Skeletal muscle tissue (tissue), 5 donors: ENCODE measurements at places on chromosomes 16 and 17. TPM values are rescaled to one million over a fixed set of nuclear protein-coding genes. Genes with fewer than 3 reads are reported as not detected.

Gene HES7
- total RNA-seq = under 0.01 TPM

Gene FAM171A2
- 38.6 TPM for total RNA-seq

Gene KRTAP2-3
- total RNA-seq = not detected

Gene ITGAD
- under 0.01 TPM for total RNA-seq

Gene PDIA2
- under 0.01 TPM for total RNA-seq

Gene FN3K
- 4.7 TPM for total RNA-seq

Gene DOC2A
- total RNA-seq = 0.52 TPM

Gene TBC1D3K
- not detected for total RNA-seq

Gene SCN4A
- 32.9 TPM for total RNA-seq

Gene KIF18B
- total RNA-seq = 1.0 TPM

Gene TNFSF12
- 4.7 TPM for total RNA-seq

Gene ARHGAP44
- 3.7 TPM for total RNA-seq

Gene MEFV
- 0.52 TPM for total RNA-seq

Gene CSH2
- not detected for total RNA-seq

Gene SCARF1
- 5.7 TPM for total RNA-seq

Gene EPX
- total RNA-seq = 0.52 TPM

Gene USB1
- total RNA-seq = 2.1 TPM

Gene CDRT15
- not detected for total RNA-seq

Gene EFCAB5
- 2.6 TPM for total RNA-seq

Gene KCTD19
- total RNA-seq = not detected

Gene ITPRIPL2
- 33.4 TPM for total RNA-seq

Gene PLA2G10
- total RNA-seq = not detected

Gene MAP3K3
- 25.1 TPM for total RNA-seq

Gene LRRC46
- total RNA-seq = not detected

Gene EPN3
- not detected for total RNA-seq

Gene SCO1
- total RNA-seq = 9.4 TPM

Gene HBA2
- 5,761 TPM for total RNA-seq

Gene FLYWCH1
- total RNA-seq = 11.0 TPM

Gene ANKS4B
- total RNA-seq = not detected

Gene ELMO3
- not detected for total RNA-seq

Gene TEDC2
- 2.6 TPM for total RNA-seq

Gene TNK1
- not detected for total RNA-seq

Gene GPR139
- total RNA-seq = not detected

Gene UMOD
- total RNA-seq = not detected

Gene KRT31
- 3.1 TPM for total RNA-seq

Gene NUPR1
- 3.7 TPM for total RNA-seq

Gene FLYWCH2
- total RNA-seq = 10.4 TPM

Gene HOXB1
- not detected for total RNA-seq

Gene KCNH6
- not detected for total RNA-seq

Gene ITGA2B
- total RNA-seq = 2.6 TPM

Gene AHSP
- total RNA-seq = 150 TPM

Gene ASPHD1
- not detected for total RNA-seq

Gene FOXL1
- total RNA-seq = under 0.01 TPM

Gene CLEC18C
- under 0.01 TPM for total RNA-seq

Gene PRSS8
- total RNA-seq = not detected

Gene GOT2
- total RNA-seq = 33.4 TPM

Gene RAB11FIP4
- total RNA-seq = 1.0 TPM

Gene NLK
- total RNA-seq = 14.6 TPM

Gene SDR42E2
- total RNA-seq = not detected
